Eye (tissue), 1 donor: ENCODE measurements at places on chromosomes 2 and 18.

DNA sequence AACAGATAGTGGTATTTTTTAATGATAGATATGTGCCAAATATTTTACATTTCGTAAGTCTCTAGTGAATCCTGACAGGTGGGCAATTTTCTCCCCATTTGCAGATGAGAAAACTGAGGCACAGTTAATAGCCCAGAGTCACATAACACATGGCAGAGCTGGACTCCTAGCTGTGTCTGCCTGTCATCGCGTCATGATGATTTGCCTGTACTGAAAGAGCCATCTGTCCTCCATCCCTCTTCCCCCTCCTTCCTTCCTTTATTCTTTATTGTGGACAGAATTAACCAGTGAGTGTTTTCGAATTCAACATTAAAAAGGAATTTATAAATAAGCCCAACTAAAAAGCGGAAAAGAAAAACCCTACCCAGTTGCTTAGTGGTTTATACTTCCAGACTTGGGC, 3.2 kb downstream of the DNAJB2 start:
- no peak for DNase-seq

DNA sequence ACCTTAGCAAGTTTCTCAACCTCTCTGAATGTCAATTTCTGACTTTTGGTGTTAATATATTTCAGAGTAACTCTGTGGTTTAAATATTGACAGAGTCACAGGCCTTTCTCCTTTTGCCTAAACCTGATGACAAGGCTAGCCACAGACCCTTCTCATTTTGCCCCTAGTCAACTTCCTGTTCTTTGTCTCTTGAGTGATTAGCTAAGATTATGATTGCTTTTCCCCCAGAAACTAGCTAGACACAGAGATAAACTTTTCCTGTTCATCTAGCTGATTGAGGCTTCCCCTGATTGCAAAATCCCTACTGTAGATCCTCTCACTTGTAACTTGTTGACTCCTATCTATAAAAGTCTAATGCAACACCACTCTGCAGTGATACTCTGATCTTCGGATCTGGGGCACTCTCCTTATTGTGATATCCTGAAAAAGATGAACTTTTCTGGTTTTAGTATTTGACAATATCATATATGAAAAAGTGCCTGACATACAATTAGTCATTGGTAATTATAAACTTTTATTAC, 241.4 kb downstream of the ZNF385B start:
- no peak for DNase-seq

- no peak for DNase-seq
Measured at GRCh38 chr18:59540780-59541179, 156.4 kb downstream of the CCBE1 start.

DNA sequence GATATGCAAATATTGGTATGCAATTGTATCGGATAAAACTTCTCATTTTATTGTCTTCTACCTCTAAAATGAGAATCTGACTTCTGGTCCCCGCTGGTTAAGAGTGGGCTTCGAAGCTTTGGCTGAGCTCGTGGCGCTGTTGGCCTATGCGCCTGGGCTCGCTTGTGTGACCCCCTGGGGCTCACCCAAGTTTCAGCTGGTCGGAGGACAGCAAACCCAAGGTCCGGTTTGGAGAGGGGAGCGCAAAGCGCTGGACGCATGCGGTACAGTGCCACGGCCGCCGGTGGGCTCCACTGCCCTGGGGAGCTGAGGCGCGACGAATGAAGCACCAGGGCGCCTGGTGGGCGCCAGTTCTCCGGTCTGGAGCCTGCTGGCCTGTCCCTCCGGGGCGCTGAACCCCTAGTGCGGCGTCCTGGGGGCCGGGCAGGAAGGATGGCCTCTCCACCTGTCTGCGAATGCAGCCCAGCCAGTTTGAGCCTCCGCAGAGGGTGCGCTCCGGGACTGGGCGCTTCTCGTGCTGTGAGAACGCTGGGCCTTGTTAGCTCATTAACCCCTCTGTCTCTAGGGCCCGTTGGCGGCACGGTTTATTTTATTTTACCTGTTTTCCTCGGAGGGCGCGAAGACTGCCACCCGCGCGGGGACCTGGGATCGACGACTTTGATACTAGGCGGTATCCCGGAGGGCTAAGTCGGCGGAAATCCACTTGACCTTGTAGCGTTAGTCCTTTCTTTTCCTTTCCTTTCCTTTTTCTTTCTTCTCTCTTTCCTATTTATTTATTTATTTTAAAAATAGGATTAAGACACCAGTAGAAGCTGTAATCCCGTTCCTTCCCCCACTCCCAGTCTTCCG, 10.4 kb downstream of the MEIS1 start:
- peak; percentile 83 for DNase-seq

- no peak for DNase-seq
Measured at GRCh38 chr2:203578759-203579643, 43.9 kb upstream of the RAPH1 start.

- no peak for DNase-seq
Measured at GRCh38 chr2:105100046-105100840, 62.4 kb downstream of the MRPS9 start.

DNA sequence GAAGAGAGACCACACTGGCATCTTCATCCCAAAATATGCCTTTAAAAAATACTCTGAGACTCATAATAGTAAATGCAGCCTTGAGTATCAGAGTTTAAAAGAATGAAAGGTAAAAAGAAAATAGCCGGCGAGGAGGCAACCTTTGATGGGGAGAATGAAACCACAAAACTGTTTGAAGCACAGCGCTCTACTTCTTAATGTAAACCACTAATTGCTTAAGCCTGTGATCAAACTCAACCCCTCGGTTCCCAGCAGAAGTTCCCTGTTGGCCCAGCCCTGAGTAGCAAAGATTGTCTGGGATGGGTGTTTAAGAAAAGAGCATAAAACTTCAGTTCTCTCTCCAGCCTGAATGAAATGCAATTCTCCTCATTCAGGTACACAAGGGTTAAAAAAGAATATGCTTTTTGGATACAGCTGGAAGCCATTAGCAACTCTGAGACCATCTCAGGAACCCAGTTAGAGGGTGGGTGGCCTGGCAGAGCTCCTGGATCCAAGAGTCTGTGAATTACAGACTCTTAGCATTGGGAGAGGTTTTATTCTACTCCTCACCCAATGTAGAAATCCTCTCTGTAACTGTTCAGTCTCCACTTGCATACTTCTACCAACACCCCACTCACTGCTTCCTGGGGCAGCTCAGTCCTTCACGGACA, 44.8 kb downstream of the VIT start:
- peak; percentile 33 for DNase-seq

DNA sequence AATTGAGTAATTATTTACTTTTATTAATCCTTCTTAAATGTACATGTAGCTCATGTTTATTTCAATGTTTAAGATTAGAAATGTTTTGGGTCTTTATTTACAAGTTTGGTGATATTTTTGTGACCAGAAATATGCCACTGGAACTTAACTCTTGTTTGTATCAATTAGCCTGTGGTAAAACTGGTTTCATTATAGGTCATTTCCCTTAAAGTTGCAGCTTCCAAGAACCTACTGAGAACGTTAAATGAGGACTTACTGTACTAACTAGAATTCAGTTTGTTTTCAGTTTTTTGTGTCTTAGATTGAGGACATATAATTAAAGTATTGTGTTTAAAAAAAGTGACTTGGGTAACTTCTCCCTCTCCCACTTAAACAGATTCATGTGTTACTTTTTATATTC, 4.3 kb downstream of the TYW5 start:
- DNase-seq: no peak

- DNase-seq: no peak
Measured at GRCh38 chr2:201280191-201281040, 20.1 kb downstream of the CASP8 start.

DNA sequence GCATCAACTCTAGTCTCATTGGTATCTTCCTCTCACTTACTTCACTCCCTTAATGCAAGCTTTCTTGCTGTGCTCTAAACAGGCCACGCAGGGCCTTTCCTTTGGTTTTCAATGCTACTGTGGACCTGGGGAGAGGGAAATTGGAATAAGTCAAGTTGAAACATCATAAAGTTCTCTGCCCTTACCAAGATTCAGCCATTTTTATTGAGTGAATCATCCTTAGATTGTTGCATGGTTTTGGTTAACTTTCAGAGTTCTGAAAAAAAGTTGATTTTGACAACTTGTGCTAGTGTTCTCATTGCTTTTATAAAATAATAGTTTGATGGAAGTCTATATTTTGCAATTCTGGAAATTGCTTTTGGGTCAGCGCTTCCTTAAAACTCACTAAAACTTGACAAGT, 852.8 kb upstream of the ACVR2A start:
- no peak for DNase-seq

DNA sequence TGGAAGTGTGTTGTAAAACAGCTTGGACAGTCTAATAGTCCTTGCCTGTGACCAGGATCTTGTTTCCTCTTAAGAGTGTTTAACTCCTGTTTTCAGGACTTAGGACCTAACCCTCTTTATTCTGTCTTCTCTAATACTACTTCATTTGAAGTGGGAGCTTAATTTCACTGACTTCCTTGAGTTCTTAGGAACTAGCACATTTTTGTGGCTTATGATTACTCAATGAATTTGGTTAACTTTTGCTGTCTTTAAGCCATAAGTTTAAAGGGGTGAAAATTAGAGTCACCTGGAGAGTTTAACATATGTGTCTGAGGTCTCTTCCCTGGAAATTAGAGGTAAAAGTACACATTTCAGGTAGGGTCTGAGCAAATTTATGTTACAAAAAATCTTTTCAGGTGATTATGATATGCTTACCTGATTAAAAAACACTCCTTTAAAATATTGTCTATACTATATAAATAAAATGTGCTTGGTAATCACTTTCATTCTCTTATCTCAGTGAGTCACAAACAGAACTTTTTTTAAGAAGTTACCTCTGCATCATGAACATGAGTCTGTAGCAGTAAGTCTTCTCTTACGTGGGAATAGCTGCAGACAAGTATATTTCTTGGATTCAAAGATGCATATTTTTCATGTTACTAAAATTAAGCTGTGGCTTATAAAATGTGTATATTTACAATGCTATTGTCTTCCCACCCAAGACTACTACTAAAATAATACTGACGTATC, 52.7 kb downstream of the ATP9B start:
- DNase-seq: no peak

DNA sequence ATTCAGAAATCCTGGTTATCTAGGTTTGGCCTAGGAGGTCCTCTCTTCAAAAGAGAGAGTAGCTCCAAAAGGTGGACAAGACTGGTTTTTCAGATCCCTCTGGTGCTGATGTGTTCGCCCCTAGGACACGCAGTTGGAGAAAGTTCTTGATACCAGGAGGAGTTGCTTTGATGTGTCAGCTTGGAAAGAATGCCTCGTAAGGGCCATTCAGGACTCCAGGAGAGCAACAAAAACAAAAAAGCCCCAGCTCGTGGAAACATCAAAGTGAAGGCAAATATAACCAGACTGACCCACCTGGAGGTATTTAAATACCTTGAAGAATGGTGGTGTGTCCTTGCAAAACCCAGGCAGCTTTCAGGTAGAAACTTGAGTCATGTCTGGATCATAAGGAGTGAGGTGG, 12.5 kb upstream of the LBH start:
- DNase-seq: no peak

- no peak for DNase-seq
Measured at GRCh38 chr2:100589527-100589926, 26.7 kb downstream of the PDCL3 start.

GRCh38 chr2:196468394-196468793, 171.1 kb upstream of the CCDC150 start:
- DNase-seq: peak; percentile 20

DNA sequence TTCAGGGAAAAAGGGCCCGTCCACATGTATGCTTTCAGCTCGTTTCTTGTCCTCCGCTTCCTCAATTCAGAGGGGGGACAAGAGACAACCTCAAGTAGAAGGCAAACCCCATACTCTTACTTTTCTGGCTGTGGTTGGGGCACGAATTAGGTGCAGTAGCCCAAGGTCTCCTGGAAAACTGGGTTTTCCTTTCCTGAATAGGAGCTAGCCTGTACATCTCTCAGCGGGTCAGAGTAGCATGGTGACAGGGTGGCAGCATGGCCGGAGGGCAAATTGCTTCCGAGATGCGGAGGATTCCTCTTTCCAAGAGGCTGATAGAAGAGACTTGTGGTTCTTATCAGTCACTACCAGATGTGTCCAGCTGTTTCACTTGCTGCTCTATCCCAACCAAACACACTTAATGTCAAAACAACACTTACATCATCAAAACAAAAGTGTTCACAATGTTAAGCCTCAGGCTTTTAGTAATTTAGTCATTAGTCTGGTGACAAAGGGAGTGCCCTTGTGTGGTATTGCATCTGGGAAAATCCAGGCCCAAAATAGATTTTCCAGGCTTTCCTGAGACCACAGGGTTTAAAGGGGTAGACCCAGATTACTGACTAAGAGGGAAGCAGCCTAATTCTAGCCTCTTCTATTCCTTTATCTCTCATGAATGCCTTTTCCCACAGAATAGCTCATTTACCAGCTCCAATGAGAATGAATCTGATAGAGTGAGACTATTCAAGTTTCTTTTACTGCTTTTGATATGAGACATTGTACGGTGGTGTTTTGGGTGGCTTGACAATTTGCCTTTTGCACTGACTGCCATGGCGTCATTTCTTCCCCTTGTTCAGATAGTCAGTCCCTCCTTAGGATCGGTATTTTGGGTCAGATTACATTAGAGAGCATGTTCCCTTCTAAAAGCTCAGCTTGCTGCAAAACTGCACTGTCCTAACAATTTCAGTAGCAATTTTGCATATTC, 162.0 kb downstream of the LTBP1 start:
- DNase-seq: peak; percentile 44

GRCh38 chr2:129775952-129776653, 203.4 kb upstream of the RAB6C start:
- no peak for DNase-seq

DNA sequence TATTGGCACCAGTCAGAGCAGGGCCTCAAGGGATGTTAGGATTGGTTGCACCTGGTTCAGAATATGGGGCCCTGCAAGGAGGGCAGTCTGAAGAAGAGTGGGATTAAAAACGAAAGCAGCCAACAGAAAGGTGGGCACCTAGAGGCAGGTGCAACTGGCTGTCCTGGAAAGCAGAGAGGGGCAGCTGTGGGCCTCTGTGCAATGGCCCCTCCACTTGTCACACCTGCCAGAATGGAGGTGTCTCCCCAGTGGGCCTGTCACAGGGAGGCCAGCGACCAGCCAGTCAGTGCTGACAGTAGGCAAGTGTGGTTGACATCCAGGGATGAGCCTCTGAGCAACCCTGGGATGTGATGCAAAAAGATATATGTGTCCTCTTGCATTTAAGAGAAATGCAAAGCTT, 37.7 kb downstream of the INPP4A start:
- DNase-seq: no peak

DNA sequence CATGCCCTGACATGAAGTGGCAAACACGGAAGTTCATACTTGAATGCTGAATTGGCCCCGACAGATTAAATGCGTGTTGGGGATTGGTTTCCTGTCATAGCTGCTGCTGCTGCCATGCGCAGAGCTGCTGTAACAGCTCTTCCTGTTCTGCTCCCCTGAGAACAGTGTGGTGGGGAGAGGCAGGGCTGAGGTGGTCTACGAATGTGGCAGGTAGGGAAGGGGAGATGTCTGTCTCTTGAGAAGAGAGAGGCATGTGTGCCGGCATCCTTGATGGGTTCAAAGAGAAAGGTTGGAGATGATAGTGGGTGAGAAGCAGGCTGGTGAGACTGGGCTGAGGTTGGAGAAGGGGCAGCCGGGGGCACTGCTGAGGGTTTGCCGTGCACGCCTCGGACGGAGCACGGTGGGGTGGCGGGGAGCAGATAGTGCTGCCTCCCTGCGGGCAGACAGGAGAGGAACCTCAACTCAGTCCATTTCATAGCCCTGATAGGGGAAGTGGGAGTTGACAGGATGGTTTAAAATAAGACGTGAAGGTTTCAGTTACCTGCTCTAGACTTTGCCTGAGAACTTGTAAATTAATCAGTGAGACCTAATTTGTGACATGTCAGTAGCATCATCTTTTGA, 46.1 kb downstream of the TMEM185B start:
- DNase-seq: no peak
